ENCODE measurements at places on chromosomes 4 and X.

DNA sequence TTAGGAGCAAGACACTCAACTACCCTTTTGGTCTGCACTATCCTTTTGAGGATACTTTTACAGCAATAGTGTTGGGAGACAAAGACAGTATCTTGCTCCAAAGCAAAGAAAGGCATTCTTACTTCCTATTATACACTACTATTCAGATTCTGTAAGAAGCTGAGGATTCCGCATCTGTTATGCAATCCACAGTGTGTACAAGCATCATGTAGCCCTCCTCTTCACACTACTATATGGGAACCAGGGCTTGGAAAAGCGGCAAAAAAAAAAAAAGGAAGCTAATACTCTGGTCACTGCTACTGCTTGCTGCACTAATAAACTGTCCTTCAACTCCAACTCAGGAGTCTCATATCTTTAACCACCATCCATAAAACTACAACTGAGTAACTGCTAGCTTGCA, 59.1 kb downstream of the FBXW7 start:
- DNase-seq: no peak

GRCh38 chr4:126627255-126627654, 1005.5 kb upstream of the INTU start:
- peak; percentile 55 for DNase-seq

- no peak for DNase-seq
These were observed 13.6 kb downstream of the SMIM10L2A start for GRCh38 chrX:135435139-135435922.

- DNase-seq: no peak
These were observed 90.2 kb downstream of the ARHGAP10 start for GRCh38 chr4:147822128-147822527.

GRCh38 chr4:40516651-40517050, 113.0 kb downstream of the RBM47 start:
- no peak for DNase-seq

GRCh38 chr4:24419181-24420034, 164.9 kb downstream of the DHX15 start:
- DNase-seq: peak; percentile 82

- DNase-seq: peak; percentile 25
These were observed 105.9 kb downstream of the CT47B1 start for GRCh38 chrX:120769576-120770341.

DNA sequence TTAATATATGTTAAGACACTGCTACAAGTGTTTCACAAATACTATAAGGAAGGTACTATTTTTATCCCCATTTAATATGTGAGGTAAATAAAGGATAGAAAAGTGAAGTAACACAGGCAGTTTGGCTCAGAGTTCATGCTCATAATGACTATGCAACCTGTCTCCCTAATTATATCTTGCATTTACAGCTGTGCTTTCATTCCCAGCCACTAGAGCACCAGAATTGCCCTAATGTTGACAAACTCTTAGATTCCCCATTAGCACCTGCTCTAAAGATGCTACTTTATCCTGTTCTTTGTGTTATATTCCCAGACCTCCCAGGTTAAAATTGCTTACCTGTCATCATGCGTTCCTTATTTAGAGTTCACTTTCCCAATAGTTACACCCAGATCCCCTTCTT, 833.6 kb downstream of the CCSER1 start:
- no peak for DNase-seq

GRCh38 chrX:47321823-47322371, 48.5 kb upstream of the ZNF157 start:
- DNase-seq: no peak
